ENCODE measurements at places on chromosomes 4 and X.

GRCh38 chr4:26386386-26386785, 65.6 kb downstream of the RBPJ start:
- DNase-seq = no peak

DNA sequence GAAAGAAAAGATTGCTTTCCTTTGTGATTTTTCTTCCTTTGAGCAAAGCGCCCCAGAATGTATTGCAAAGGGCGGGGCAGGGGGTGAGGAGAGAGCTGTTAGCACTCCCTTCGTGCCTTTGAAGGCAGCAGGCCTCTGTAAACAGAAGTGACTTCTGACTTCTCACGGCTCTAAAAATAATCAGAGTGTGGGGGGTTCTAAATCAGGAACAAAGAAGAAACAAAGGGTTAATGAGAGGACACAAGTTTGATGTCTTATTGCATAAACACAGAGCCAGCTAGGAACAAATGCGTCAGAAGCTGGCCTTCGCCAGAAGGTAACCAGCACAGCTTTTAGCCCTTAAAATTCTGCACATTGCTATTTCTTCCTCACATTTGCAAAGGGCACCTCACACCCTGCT, 626.2 kb downstream of the MID1IP1 start:
- no peak for DNase-seq

DNA sequence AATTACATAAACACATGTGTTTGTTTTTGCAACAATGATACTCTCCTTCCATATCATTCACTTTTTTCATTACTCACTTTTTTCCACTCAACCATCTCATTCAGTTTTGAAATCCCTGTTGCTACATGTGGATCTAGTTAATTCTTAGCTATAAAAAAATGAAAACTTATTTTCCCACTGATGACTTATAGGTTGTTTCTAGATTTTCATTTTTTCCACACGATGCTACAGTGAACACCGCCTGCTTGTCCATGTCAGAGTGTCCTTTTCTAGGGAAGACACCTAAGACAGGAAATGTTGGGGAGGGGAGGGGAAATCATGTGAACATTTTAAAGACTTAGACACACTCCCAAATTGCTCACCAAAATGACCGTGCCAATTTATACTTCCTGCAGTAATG, 70.2 kb downstream of the SUPT20HL2 start:
- no peak for DNase-seq

DNA sequence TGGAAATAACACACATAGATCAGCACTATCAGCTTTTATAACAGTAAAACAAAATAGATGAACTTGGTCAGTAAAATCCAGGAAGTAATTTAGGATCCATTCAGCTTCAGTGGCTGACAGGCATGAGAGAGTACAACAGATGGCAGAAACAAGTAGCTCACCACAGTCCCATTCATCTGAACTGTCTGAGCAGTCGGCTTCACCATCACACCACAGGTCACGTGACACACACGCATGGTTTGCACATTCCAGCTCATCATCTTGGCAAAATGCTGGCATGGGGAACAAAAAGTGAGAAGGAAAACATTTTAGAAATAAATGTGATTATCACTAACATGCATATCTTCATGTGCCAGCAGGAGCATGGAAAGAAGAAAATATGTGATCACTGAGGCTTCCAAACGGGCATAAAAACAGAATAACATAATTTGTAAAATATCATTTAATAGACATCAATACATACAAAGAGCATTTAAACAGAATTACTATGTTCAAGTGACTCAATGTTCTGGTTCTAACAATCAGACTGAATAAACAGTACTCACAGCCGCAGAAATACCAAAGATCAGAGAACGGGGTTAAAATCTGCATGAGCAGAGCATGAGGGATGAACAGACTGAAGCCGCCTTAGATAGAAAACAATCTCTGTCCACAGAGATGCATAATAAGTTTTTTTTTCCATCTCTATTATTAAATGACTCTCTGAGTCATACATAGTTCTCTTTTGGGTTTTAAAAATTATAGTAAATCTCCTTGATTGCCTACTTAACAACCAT, 158.1 kb downstream of the ATP10D start:
- no peak for DNase-seq

DNA sequence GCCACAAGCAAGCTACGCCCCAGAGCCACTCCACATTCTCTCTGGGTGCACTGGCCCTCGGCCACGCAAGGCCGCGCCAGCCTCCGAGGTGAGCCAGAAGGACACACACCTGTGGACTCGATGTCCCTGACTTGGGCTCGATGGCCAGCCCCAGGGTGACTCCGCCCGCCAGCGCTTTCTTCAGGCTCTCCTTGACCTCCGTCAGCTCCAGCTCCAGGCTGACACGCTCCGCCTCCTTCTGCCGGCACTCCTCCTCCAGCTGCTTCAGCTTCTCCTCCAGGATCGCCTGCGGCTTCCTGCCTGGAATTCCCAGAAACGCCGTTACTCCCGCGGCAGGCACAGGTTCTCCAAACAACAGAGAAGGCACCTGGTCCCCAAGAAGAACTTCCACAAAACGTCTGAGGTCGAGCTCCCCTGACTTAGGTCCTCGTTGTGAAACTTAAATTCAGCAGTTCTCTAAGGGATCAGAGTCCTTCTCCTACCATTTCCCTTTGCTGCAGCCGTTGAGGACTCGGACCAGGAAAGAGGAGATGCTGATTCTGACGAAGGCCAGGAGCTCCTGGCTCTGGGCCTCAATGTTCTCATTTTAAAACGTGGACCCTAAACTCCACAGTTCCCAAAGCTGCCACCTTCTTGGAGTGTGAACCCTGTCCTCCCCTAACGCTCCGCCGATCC, 166.8 kb downstream of the AFAP1 start:
- no peak for DNase-seq

- no peak for DNase-seq
These were observed 625 bp upstream of the GABRA4 start for GRCh38 chr4:46994007-46994405.

- DNase-seq = no peak
These were observed 1343.8 kb upstream of the IGFBP7 start for GRCh38 chr4:58453956-58454355.

GRCh38 chr4:73851293-73851692, 1.8 kb upstream of the PF4V1 start:
- no peak for DNase-seq

DNA sequence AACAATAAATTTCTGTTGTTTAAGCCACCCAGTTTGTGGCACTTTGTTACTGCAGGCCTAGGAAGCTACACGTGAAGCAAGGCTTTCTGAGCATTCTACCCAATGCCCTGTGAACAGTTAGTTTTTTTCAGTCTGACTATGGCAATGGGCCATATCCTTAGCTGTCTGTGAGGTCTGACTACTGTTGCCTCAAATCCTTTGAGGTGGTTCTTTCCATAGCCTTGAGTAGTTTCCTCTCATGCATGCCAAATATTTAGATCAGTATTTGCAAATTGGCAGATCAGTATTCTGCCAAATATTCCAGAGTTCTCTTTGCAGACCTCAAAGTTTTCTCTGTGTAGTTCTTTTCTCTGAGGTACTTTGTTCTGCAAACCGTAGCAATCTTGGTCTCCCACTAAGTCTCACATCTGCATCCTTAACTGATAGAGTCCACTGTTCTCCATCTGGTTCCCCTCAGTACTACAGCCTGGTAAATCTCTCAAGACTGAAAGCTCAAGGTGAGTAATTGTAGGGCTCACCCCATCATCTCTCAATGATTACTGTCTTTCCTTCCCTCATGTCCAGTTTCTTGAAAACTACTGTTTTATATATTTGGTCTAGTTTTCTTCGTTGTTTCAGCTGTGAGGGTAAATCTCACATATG, 984.9 kb upstream of the INTU start:
- no peak for DNase-seq

Data from CD8-positive, alpha-beta memory T cell (primary cell).